ENCODE measurements at places on chromosomes 7 and 10. TPM values are rescaled to one million over a fixed set of nuclear protein-coding genes. Genes with fewer than 3 reads are reported as not detected.

Gene ANKRD30A
- total RNA-seq, result not detected

DNA sequence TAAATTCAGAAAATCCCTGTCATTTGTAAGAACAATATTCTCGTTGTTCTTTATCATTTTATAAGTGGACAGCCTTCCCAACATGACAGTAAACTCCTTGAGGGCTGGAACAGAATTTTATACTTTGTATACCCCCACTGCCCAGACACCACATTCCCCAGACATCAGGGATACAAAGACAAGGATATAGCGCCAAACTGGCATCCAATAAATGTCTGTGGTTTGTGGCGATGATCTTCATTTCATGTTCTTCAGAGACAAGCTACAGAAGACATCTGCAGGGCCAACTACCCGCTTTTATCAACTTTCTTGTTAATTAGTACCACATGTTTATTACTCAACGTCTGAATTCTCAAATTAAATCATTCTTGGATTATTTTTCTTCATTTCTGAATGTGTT lies 155.9 kb downstream of the ATE1 start:
- H3K27me3 ChIP-seq, result no peaks in the 10 kb centered on the region
- no peaks in the 10 kb centered on the region for H3K36me3 ChIP-seq
- H3K4me3 ChIP-seq, result no peak overlapping the region

- no peak overlapping the region for H3K4me3 ChIP-seq
- peaks cover 27% of the 10 kb centered on the region for H3K27me3 ChIP-seq
- DNase-seq, result no peak
Observed at GRCh38 chr7:44162179-44162578, 21.0 kb upstream of the MYL7 start.

Gene DLX5
- not detected for total RNA-seq

GRCh38 chr7:48628793-48629349 lies 295.5 kb upstream of the CDC14C start:
- no peaks in the 10 kb centered on the region for H3K27me3 ChIP-seq
- H3K27ac ChIP-seq, result no peak overlapping the region
- no peaks in the 10 kb centered on the region for H3K4me1 ChIP-seq

- peaks cover 25% of the 10 kb centered on the region for H3K27me3 ChIP-seq
- H3K4me1 ChIP-seq, result no peaks in the 10 kb centered on the region
- H3K36me3 ChIP-seq, result no peaks in the 10 kb centered on the region
- H3K4me3 ChIP-seq, result no peak overlapping the region
- no peak overlapping the region for H3K27ac ChIP-seq
Observed at GRCh38 chr7:132084776-132085388, 491.4 kb downstream of the PLXNA4 start.

Measured in endothelial cell of umbilical vein (primary cell).